ENCODE measurements at places on chromosomes 2 and 18. TPM values are rescaled to one million over a fixed set of nuclear protein-coding genes. Genes with fewer than 3 reads are reported as not detected.

KIDINS220 gene
- total RNA-seq: 136 TPM

GKN2 gene
- 0.53 TPM for total RNA-seq

ZBTB7C gene
- total RNA-seq: 9.7 TPM

LINC00305 gene
- 0.64 TPM for total RNA-seq

SLC11A1 gene
- total RNA-seq: 15.5 TPM

SPATA3 gene
- not detected for total RNA-seq

CD226 gene
- total RNA-seq: 2.9 TPM
